HFF-Myc (cell line): ENCODE measurements at places on chromosomes 1 and 21.
A peak's percentile ranks its signal among the peaks of the same experiment; 100 is the strongest.

GRCh38 chr1:16208270-16208987 lies 4.0 kb downstream of the ARHGEF19 start:
- no peak for DNase-seq

GRCh38 chr21:18951271-18952038 lies 547.9 kb upstream of the TMPRSS15 start:
- DNase-seq: no peak

GRCh38 chr1:6497867-6498575 lies 6.6 kb upstream of the PLEKHG5 start:
- no peak for DNase-seq

GRCh38 chr1:243543501-243543900 lies 287.7 kb downstream of the SDCCAG8 start:
- no peak for DNase-seq

DNA sequence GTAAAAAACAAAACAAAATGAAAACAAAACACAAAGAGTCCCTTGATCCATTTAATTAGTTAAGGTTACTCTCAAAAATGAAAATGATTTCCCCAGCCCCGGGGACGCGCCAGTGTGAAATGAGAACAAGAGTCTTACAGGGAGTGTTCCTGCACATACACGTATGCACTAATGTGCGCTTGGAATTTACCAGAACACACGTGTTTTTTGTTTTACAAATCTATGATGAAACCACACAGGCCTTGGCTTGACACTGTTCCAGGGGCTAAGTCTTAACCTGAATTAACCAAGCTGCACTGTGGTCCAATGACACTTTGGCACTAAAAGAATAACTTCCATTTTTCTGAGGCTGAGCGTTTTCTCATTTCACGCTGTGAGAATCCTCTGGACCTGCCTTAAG lies 63.7 kb downstream of the SLC45A1 start:
- DNase-seq: no peak

DNA sequence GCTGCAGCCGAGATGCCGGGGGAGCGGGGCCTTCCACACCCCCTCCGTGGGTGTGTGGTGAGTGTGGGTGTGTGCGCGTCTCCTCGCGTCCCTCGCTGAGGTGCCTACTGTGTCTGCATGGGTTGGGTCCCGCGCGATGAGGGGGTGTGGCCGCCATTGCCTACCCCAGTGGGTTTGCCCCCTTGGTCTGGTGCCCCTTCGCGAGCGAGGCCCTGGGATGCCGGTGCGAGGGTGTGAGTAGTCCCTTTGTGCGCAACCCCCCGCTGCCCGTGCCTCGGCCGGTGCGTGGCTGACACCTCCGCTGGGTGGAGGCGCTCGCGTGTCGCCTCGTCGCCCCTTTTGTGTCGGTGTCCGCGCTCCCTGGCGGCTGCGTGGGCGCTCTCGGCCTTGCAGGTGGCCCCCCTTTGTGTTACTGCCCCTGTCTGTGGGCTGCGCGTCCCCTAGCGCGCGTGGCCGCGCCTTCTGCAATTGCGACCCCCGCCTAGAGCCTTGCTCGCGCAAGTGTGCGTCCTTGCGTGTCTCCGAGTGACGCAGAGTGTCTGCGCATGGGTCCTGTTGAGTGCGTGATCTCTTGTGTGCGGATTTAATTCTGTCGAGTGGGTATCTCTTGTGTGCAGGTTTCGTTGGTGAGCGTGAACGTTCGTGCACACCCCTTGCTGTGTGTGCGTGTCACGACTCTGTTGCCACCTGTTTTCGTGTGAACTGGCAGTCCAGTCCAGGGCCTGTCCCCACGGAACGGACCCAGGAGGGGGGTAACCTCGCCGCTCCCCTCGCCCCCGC lies 553 bp downstream of the TTC3 start:
- no peak for DNase-seq

DNA sequence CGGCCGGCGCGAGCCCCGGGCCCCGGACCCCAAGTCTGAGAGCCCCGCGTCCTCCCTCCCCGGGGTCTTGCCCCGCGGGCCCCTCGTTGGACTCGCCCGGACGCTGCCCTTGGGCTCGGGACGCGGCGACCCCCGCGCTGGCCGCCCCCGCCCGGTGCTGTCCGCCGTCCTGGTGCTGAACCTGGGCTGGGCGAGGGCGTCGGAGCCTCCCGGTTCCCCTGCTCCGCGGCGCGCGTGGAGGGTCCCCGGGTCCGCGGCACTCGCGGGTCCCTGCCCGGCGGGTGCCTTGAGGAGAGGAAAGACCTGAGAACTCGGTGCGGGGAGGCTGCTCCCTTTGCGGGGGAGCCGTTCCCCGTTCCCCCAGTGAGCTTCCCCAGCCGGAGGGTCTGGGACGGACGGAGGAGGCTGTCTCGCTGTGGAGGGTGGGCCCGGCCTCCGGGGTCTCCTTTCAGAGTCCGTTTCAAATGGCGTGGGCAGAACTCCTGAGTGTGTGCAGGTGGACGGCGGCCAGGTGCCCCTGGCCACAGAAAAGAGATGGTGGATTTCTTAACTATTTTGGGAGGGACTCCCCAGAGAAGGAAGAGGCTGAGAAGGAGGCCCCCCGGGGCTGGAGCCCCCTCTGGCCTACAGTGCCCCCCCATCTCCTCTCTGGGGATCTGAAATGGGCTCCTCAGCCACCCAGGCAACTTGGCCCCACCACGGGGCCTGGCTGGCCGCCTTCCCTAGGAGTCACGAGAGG lies 595 bp downstream of the GABRD start:
- DNase-seq: no peak

- DNase-seq: no peak
Measured at GRCh38 chr1:119783354-119784185, 14.9 kb upstream of the HMGCS2 start.

- DNase-seq: no peak
Measured at GRCh38 chr1:34898330-34898761, 31.1 kb downstream of the DLGAP3 start.

GRCh38 chr1:87759421-87760087 lies 430.9 kb downstream of the LMO4 start:
- DNase-seq: no peak

DNA sequence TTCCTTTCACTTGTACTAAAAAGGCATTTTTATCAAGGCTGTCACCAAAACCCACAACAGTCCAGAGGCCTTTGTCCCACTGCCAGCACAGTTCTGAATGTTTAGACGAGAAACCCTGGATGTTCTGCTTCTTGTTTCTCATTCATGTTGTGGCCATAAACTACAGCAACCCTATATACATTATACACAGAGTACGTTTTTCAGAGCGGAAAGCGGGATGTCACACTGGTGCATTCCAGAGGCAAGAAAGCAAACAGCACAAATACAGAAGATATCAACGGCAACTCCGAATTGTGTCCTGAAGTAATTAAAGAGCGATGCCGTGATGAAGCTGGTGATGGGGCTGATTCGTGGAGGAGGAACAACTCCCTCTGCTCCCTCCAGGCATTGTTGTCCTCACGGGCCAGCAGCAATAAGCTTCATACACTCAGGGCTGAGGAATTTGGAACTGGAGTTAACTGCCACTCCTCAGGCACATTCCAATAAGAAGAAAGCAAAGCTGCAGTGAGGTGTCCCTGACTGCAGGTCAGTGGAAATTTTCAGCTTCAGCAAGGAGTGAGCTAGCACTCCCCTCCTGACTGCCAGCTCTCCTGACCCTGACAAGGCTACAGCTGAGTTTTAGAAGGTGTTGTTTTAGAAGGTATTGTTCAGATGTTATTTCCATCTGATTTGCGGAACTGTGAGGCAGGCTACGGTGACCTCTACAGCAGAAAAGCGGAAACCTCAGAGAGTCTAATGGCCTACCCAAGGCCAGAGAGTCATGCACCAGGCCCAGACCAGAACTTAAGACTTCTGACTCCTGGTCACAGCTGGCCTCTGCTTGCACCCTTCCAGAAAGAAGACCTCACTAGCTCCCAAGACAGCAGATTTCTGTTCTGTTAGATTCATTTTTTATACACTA lies 149.0 kb downstream of the TGFBR3 start:
- peak; percentile 89 for DNase-seq

GRCh38 chr1:86155051-86155806 lies 1.3 kb downstream of the COL24A1 start:
- DNase-seq: no peak

DNA sequence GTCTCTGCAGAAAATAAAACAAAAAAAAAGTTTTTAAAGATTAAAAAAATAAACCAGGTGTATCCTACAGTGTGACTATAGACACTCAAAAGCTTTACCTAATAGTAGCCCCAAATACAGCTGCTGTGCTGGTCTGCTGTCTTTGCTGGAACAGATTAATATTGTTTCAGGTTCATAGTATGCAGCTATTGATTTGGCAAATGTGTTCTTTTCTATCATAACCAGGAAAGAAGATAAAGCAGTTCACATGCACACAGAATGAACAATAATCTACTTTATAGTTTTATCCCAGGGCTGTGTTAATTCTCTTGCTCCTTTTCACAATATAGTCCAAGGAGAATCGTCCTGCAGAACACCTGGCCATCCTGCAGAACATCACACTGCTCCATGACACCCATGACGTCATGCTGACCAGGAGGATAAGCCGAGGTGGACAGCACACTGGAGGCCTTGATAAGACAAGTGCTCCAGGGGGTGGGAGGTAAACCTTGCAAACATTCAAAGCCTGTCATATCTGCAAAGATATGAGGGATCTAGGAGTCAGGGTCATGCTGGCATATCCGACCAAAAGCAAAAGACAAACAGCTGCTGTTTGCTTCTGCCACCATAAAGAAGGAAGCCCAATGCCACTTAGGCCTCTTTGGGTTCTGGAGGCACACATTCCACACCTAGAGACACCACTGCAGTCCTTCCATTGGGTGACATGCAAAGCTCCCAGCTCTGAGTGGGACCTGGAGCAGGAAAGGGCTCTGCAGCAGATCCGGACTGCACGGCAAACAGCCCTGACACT lies 86.1 kb upstream of the SLC2A1 start:
- no peak for DNase-seq

DNA sequence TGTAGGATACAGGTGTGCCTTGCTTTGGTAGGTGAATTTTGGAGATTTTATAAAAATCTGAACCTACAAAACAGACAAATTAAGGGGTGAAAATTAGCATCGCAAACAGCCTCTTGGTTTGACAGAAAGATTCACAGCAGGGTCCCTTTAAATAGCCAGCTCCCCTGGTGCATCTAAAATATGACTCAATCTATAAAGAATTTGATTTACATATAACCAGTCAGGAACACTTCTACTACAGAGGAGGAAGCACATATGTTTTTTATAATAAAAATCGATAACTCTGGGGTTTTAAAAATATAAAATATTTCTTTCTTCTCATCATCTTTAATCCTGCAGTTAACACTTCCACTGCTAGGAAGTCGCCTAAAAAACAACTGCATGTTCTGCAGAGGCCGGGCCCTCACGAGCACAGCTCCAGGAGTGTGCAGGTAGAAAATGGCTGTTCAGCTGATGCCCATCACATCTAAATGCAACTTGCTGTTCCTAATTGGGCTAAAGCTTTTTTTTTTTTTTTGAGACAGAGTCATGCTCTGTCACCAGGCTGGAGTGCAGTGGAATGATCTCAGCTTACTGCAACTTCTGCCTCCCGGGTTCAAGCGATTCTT lies 203.4 kb downstream of the HS2ST1 start:
- DNase-seq: no peak

DNA sequence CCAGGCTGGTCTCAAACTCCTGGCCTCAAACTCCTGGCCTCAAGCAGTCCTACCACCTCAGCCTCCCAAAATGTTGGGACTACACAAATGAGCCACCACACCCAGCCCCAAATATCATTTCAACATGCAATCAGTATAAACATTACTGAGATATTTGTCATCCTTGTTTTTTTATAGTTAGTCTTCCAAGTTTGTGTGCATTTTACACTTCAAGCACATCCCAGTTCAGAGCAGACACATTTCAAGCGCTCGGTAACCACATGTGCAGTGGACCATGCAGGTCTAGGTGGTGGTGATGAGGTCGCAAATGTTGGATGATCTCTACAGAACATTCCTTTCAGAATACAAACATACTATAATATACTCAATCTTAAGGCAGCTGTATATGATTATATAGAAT lies 23.8 kb upstream of the APP start:
- DNase-seq: no peak

GRCh38 chr21:41687633-41688032 lies 79.2 kb downstream of the RIPK4 start:
- DNase-seq: no peak

GRCh38 chr1:157085421-157085820 lies 14.2 kb downstream of the ETV3L start:
- no peak for DNase-seq

- DNase-seq: no peak
Measured at GRCh38 chr21:45507888-45508508, 34.2 kb downstream of the SLC19A1 start.

DNA sequence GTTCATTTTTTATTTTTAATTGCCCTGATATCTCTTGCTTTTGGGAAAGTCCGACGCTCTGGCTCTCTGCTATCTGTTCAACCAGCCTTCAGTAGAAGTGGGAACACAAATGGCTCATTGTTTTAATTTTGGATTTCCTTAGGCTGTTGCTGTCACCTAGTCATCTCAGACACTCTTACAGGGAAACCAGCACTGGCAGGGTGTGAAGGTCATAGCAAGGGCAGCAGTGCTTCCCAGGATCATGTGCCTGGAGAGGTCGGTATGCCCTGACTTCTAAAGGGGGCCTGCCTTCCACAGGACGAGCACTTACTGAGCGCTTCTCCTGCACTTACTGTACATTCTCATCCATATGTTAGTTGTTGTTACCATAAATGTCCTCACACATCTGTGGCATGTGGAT lies 224.2 kb downstream of the DISC1 start:
- no peak for DNase-seq

DNA sequence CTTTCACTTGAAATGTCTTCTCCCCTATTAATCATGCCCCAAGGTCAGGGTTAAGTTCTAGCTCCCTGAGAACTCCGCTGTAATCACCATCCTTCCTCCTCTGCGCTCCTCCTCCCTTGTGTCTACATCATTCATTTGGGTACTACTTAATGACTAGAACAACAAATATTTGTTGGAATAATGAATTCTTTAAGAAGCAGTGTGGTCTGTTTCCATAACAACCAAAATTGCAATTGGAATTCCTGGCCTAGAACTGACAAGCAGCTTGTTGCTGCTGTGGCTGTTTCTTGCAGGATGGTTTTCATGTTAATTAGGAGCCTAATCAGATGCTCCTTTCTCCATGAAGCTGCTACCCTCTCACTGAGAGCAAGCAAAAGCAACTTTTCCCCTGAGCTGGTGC lies 192.5 kb downstream of the ZZZ3 start:
- DNase-seq: no peak

- no peak for DNase-seq
Measured at GRCh38 chr1:31924839-31925238, 13.3 kb downstream of the PTP4A2 start.

GRCh38 chr21:34035619-34036354 lies 37.6 kb upstream of the MRPS6 start:
- no peak for DNase-seq
